Forelimb muscle (tissue), 1 donor: ENCODE measurements at places on chromosomes 1 and 21.

DNA sequence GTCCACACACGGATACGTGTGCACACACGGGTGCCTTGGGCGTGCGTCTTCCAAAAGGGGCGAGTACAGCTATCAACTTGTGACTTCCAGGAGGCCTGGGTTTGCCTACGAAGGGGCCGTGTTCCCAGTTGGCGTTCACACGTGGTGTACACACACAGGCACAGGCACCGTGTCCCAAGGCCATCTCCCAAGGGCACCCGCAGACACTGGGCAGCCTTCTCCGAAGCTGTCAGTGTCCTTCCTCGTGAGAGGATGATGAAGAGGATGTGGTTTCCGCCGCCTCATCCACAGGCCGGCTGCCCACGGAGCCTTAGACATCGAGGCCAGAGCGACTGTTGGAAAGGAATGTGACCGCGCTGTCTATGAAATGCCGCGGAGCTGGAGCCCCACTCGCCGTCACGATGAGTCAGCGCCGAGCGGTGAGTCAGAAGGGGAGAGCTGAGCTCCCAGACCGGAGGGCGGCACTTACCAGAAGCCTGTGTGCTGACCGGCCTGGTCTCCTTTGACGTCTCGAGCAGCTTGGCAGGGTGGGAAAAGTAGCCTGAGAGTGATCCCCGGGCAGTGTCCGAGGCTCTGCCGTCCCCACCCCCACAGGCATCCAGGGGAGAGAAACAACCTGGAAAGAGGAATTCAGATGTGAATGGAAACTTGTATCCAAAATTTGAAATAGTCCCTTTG, 141.4 kb upstream of the ARHGEF16 start:
- DNase-seq, result peak; percentile 79

DNA sequence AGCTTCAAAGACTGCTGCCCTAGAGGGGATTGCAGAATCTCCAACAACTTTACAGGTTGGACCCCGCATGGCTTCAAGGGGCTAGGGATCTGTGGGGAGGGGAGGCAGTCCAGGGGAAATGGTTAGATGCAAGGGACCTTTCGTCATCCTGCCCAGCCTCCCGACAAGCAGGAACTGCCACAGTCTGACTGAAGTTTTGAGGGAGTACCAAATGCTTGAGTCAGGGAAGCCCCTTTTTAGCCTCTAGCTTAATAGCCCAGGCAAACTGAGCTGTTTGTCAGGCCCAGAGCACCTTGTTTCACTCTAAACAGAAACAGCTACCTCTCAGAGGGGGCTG, 1.1 kb downstream of the TOR3A start:
- no peak for DNase-seq

DNA sequence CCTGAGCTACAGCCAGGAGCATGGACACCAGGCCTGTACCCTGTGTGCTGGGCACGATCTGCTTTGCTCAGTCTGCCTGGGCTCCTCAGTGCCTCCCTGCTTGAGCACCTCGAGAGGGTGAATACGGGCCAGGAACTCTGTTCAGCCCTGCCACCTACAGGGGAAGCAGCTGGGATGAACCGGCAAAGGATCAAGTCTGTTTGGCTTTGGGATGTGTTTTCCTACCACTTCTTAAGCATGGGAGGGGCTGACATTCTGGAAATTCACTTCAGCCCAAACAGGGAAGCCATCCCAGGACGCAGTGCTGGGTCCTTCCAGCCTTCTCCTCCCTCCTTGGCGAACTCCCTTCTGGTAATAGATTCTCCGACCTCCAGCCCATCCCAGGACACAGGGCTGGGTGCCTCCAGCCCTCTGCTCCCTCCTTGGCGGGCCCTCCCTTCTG, 55.8 kb upstream of the SELENON start:
- DNase-seq, result peak; percentile 68

- no peak for DNase-seq
These were observed 15.8 kb upstream of the HSPG2 start for GRCh38 chr1:21952786-21953520.

DNA sequence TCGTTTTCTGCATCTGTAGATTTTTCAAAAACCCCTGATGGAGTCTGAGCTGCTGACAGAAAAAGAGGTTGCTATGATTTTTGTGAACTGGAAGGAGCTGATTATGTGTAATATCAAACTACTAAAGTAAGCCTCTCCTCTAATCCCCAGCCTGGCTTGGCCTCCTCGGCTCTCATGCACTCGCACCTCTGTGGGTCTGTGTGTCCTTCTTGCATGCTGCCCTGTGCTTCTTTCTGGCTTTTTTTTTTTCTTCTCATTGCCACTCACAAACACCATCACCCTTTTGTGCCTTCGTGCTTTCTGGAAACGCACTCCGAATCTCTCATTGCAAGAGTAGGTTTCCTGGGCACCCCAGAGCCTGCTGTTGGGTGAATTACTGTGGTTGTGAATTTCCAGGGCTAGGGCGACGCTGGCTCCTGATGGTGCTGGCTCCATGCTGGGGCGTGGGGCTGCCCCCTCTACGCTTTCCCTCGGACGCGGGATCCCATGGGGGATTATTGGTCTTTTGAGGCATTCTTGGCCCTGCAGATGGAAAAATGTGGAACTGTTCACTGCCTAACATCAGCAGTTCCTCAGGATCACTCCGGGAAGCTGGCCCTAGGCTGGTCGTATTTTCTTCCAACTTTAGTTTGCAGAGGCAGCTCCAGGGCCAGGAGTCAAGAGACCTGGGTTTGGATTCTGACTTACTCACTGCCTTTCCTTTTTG, 56.8 kb downstream of the ATP5PO start:
- no peak for DNase-seq
